Gastrocnemius medialis (tissue), 4 donors: ENCODE measurements at places on chromosomes 4 and X. TPM values are rescaled to one million over a fixed set of nuclear protein-coding genes. Genes with fewer than 3 reads are reported as not detected.

DNA sequence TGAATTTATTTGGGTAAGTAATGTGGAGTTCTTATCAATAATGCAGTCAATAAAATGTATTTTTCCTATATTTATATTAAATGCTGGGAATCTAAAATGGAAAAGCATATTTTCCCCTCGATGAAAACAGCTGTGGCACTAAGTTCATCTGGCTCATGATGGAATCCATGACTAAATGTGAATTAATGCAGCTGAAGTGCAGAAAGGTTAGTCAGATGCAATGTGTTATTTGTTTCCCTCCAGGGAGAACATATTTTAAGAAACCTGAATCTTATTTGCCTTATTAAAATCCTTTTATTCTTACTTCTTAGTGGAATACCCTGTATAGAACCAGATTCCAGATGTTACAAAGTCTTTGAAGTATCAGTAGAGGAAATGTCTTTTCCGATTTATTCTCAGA lies 247.9 kb downstream of the ARHGAP24 start:
- no peaks in the 10 kb centered on the region for H3K27me3 ChIP-seq
- H3K4me1 ChIP-seq = peaks cover 6% of the 10 kb centered on the region
- H3K36me3 ChIP-seq = no peaks in the 10 kb centered on the region
- DNase-seq = no peak
- no peak overlapping the region for H3K27ac ChIP-seq

DNA sequence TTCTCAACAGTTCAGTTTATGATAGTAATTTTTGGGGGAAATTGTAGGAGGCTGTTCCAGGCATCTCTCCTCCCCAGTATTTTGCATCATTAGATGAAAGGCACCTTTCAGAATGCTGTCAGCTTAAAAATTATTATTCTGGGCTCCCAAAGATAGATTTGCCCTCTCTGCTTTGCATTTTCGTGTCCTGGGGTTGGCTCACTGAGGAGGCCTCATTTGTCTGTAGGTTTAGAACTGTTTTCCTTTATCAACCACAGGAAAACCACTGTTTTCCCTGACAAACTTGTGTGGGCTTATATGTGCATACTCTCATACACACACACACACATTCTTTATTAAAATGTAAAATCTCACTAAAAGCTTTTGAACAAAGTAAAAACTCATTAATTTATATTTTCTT lies 197.2 kb upstream of the VCX3A start:
- no peak overlapping the region for H3K27ac ChIP-seq
- no peaks in the 10 kb centered on the region for H3K27me3 ChIP-seq
- no peaks in the 10 kb centered on the region for H3K36me3 ChIP-seq
- no peak for DNase-seq
- no peaks in the 10 kb centered on the region for H3K4me1 ChIP-seq

DNA sequence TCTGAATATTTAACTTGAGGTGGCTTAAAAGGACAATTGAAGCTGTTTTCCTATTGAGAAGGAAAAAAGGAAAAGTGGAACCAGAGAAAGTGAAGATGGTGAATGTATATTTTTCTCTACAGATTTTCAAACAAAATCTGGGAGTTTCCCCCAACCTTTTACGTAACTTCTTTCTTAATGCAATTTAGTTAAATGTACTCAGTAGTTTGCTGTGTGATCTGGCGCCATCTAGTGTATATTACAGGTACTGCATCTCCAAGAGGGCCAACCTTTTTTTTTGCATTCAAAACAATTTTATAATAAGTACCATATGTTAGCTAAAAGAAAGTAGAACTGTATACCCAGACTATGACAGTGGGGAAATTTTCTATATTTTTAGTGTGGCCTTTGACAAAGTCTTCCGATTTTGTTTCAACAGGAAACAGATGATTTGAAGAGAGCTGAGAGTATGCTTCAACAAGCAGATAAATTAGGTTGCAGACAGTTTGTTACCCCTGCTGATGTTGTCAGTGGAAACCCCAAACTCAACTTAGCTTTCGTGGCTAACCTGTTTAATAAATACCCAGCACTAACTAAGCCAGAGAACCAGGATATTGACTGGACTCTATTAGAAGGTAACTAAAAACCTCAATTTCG lies 82.0 kb downstream of the PLS3 start:
- no peak overlapping the region for H3K4me3 ChIP-seq
- peak overlapping the region; percentile 68 for H3K27ac ChIP-seq
- H3K36me3 ChIP-seq = peaks cover 12% of the 10 kb centered on the region
- no peaks in the 10 kb centered on the region for H3K27me3 ChIP-seq
- no peaks in the 10 kb centered on the region for H3K4me1 ChIP-seq
- no peak for DNase-seq

DNA sequence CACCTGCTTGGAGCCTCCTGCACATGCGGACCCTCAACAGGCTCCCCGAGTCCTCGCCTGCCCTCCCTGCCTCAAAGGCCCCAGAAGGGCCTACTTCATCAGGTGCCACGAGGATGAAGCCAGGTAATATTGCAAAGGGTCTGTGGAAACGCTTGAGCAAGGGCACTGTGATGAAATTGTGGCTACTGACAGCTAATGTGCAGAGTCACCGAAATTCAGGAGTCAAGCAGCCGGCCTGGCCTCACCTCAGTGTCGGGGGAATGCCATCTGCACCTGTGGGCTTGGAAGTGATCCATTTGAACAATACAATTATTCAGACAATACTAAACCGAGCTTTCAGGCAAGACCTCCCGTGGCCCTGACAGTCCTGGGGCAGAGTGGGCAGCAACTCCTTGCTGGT lies 3.1 kb upstream of the FGFR3 start:
- no peak overlapping the region for H3K4me3 ChIP-seq
- no peak for DNase-seq
- H3K27ac ChIP-seq = no peak overlapping the region
- peaks cover 13% of the 10 kb centered on the region for H3K27me3 ChIP-seq
- H3K4me1 ChIP-seq = peaks cover 9% of the 10 kb centered on the region

GRCh38 chrX:132171478-132171877 lies 43.7 kb upstream of the FRMD7 start:
- H3K36me3 ChIP-seq = no peaks in the 10 kb centered on the region
- H3K4me1 ChIP-seq = no peaks in the 10 kb centered on the region
- no peak overlapping the region for H3K4me3 ChIP-seq
- H3K27ac ChIP-seq = no peak overlapping the region

- DNase-seq = no peak
- H3K36me3 ChIP-seq = no peaks in the 10 kb centered on the region
- no peak overlapping the region for H3K27ac ChIP-seq
- H3K4me3 ChIP-seq = no peak overlapping the region
- no peaks in the 10 kb centered on the region for H3K4me1 ChIP-seq
Measured at GRCh38 chr4:179634862-179635261, 2192.6 kb upstream of the AGA start.

GRCh38 chr4:11700751-11701226 lies 272.1 kb upstream of the HS3ST1 start:
- H3K27me3 ChIP-seq = no peaks in the 10 kb centered on the region
- H3K4me1 ChIP-seq = no peaks in the 10 kb centered on the region
- no peak overlapping the region for H3K4me3 ChIP-seq

The WAS gene
- 1.8 TPM for total RNA-seq

The SLC49A3 gene
- total RNA-seq = 2.7 TPM

The FRMD7 gene
- not detected for total RNA-seq

The PARM1 gene
- total RNA-seq = 13.1 TPM
